ENCODE measurements at places on chromosomes 6 and 20.

DNA sequence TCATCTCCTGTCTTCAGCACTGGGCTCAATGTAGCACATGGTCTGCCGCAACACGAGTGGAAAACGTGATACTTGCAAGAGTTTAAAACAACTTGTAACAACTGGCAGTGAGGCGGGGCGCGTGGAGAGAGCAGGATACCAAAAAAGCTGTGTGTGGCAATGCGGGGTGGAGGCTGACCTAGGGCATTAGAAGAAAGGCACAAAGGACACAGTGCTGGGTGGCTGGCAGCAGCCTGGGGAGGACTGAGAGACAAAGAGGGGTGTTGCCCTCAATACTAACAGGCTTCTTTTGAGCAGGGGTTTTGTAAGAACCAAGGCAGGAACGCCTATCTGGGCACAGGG lies 1.5 kb upstream of the GFOD1 start:
- DNase-seq, result no peak

- no peak for DNase-seq
Measured at GRCh38 chr20:23083553-23084220, 2.4 kb downstream of the CD93 start.

DNA sequence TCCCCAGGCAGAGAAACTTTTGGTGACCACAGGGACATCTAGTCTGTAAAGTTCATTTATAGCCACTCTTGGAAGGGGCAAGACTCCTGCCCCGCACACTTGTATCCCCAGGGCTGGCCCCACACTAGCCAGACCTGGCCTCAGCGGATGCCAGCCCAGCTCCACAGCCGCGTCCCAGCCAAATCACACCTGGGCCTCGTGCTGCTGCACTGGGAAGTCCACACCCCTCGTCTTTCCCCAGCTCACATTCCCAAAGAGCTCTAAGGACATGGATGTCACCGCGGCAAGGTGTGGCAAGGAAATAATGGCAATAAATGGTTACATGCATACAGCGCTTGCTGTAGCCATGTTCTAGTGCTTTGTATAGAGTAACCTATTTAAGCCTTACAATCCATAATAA lies 8.6 kb downstream of the IP6K3 start:
- DNase-seq, result no peak

DNA sequence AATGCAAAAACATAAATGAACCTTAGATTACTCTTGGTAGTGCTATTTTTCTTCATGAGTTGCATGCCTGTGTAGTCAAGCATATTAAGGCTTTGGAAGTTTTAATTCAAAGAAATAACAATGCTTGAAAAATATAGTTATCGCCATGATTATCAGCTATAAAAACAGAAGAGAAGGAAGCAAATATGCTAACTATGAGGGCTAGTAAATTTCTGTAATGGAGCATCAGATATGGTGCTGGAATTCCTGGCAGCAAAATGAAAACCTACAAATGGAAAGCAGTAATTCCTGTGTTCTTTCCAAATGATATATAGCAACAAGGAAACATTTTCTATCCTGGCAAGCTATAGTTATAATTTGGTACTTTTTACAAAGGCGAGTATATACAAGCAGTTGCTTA lies 29.7 kb downstream of the DOP1A start:
- no peak for DNase-seq

DNA sequence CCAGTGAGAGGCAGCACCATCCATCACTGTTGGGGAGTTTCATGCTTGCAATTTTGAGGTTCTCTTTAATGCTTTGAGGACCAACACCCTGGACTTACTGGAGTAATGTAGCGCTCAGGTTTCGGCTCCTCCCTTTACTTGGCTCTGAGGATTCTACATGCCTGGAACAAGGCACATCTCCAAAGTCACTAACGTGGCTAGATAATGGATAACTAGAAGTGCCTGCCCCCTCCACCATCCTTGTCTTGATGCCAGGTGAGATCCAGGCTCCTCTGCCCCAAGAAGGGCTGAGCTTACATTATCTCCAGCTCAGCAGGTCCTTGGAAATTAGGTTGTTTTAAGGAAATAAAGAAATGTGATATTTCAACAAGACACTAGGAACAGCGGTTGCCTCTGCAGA lies 75.5 kb upstream of the ZNFX1 start:
- DNase-seq, result no peak

DNA sequence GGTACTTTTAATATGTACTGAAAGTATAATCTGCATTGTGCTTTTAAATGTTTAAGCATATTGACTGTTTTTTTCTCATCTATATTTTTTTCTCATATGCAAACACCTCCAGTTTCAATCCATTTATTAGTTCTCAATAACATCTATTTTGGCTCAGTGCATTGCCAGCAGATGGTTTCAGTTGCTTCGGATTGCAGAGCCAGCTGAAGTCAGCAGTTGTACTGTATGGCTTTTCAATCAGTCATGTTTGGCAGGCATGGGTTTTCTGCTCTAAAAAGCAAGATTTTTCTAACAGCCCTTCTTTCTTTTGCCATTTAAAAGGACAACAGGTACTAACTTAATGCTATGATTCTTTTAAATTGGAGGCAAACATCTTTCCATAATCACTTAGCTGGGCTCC lies 121.2 kb downstream of the CD109 start:
- no peak for DNase-seq
